ENCODE measurements at places on chromosomes 12 and 14.
A peak's percentile ranks its signal among the peaks of the same experiment; 100 is the strongest.

- peak; percentile 6 for DNase-seq
Observed at GRCh38 chr14:33030386-33030785, 91.7 kb downstream of the NPAS3 start.

GRCh38 chr14:88323086-88323522 is at the start of gene KCNK10:
Gene KCNK10, minus strand, starts transcription at chr14:88323269. Its CDS starts 471 bp downstream, at chr14:88322798.
- DNase-seq = peak; percentile 62

- no peak for DNase-seq
Observed at GRCh38 chr12:130369816-130370215, 32.1 kb downstream of the PIWIL1 start.

DNA sequence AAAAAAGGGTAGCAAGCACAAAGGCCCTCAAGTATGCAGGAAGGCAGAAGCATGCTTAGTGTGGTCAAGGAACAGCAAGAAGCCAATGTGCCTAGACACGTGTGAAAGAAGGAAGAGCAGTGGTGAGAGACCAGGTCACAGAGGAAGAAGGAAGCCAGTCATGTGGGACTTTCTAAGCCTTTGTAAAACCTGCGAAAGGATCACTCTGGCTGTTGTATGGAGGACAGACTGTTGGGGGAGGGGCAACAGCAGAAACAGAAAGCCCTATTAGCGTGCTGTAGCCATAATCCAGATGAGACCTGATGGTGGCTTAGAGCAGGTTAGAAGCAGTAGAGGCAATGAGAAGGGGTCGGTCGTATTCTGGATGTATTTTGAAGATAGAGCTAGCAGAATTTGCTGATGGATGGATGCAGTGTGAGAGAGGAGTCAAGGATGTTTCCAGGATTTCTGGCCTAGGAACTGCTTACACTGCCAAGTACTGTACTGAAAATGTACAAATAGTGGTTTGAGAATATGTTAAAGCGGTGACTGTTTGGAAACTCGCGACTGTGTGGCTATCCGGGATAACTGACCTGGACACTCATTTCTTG is 5.7 kb upstream of the MLF2 start:
- no peak for DNase-seq

DNA sequence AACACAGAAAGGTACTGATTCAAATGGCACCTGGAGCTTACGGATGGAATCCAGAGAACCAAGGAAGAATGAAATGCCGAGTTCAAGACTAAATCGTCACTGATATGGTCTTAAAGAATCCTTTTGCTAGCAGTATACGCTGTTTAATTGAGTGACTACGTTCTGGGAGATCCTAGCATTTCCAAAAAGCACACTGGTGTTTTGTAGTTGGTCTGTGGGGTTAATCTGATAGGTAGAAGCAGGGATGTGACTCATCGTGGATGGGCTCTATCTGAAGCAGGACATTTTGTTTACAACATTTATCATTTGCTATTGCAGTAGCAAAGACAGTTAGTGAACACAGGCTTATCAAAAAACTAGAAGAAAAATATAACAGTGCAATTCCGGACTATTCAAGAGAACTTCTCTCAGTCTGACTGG is 169.2 kb upstream of the HMGA2 start:
- DNase-seq = no peak

GRCh38 chr14:96246539-96246847 is 9.5 kb upstream of the BDKRB1 start:
- no peak for DNase-seq

DNA sequence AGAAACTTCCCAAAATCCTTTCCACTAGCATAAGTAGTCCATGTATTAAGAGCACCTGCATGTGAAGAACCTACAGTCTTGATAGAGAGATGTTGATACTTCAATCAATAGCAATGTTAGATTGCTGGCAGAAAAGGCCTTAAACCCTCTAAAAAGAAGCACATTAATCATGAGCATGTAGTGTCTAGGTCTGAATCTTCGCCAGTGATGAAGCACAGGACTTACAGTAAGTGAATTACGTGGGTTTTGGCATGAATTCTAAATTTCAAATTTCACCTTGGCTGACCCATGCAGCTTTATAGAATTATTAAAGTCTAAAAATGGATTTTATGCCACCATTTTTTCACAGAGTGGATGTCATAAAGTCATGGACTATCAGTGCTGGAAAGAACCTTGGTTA is 791.6 kb upstream of the NOVA1 start:
- no peak for DNase-seq

DNA sequence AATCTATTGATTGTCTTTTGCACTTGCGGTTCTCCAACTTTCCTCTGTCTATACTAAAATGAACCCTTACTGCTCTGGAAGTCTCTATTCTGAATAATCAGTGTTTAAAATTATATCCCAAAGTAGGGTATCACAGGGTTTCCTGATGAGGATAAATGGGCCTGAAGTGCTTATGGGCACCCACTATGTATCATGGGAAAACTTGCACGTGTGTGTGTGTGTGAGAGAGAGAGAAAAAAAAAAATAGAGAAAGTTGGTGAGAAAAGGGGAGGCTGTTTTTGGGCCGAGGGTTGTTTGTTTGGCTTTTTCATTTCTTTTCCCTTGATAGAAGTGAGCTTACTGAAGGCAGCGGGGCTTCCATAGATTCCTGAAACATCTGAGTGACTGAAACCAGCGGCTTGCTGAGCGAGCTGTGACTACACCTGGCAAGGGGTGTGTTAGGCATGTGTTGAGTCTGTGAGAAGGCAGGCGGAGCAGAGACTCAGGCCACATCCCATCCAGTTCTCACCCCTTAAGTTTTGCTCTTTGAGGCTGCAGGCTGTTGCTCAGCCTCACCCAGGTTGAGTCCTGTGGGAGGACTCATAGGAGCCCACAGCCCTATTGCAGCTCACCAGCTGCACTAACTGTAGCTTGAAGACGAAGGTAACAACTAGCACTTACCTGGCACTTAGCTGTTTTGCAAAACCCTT is 17.2 kb downstream of the PPFIBP1 start:
- DNase-seq = no peak

DNA sequence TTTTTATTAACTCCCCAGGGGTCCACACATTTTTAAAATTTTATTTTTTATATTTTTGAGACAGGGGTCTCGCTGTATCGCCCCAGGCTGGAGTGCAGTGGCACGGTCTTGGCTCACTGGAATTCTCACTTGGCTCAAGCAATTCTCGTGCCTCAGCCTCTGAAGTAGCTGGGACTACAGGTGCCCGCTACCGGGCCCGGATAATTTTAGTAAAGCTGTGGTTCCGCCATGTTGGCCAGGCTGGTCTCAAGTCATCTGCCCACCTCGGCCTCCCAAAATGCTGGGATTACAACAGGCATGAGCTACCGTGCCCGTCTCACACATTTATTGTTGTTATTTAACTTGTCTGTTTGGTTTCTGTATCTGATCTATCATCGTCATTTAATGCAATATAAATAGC is 307.4 kb downstream of the TMTC2 start:
- no peak for DNase-seq

GRCh38 chr12:126107659-126108058 is 1042.4 kb downstream of the AACS start:
- DNase-seq = no peak

DNA sequence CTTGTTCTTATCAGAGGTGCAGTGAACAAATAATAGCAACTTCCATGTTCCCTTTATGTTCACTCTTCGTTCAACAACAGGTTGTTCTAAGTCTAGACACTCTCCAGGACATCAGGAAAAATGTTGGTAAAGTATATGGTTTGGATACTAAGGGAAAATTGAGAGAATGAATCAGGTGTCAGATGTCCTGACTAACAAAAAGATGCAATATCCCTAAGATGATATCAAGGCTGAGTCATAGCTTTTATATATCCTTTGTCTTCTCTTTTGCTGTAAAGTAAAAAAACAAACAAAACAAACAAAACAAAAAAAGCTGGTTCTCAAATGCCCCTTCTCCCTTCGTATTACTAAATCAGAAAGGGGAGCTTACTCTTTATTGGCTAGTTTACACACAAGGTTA is 11.1 kb downstream of the GLIPR1L1 start:
- no peak for DNase-seq

DNA sequence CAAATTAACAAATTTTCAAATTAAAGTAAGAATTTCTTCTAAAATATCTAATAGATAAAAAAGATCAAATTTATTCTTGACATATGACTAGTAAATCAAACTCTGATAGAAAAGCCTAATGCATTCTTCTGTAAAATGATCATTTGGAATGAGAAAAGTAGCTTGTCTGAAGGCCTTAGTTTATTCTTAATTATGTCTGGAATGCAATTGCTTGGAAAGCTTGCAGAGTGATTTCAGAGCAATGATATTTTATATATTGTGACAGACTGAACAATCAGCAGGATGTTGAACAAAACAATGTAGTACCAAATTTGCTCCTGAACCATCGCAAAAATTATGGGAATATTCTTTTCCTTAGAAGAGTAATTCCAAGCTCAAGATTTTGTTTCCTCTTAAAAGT is 789.6 kb upstream of the NOVA1 start:
- no peak for DNase-seq

- no peak for DNase-seq
Observed at GRCh38 chr12:85301051-85301450, 21.0 kb downstream of the ALX1 start.

Data from NCI-H1694 treated with DMSO at 0.1 percent for 48 hours (cell line).